ENCODE measurements at places on chromosomes 2 and 18.

DNA sequence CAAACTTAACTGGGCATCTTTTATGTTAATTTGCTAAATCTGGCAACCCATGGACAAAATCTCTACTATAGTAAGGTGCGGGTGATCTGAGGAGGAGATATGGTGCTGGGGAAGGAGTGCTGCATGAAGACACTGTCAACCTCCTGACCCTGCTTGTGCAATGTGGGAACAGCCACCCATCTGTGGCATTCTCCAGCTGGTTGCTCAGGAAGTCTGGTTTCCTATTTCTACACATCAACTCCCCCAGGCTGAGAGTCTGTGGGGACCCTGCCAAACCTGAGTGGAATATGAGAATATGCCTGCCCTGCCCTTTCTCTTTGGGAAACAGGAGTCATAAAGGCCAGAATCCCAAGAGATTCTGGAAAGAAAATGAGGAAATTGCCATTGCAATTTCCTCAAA, 60.1 kb upstream of the PAX3 start:
- DNase-seq, result no peak

- no peak for DNase-seq
Observed at GRCh38 chr2:73920577-73921545, 5.8 kb upstream of the DGUOK start.

DNA sequence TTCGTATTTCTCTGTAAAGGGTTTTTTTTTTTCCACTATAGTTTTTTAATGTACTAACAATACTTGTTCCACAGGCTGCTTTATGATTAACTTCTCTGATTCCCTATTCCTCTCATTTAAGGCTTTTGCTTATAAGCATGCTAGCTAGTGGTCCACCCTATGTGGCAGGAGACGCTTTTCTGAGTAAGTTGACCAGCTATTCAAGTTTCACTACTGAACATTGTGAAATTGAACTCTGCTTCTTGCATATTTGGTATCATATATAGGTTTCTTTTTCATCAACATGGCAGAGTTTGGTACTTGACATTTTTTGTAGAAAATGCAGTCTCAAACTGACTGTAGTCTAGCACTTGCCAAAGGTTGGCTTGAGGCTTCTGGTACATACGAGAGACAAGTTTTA, 74.2 kb downstream of the OTX1 start:
- DNase-seq, result peak; percentile 16

DNA sequence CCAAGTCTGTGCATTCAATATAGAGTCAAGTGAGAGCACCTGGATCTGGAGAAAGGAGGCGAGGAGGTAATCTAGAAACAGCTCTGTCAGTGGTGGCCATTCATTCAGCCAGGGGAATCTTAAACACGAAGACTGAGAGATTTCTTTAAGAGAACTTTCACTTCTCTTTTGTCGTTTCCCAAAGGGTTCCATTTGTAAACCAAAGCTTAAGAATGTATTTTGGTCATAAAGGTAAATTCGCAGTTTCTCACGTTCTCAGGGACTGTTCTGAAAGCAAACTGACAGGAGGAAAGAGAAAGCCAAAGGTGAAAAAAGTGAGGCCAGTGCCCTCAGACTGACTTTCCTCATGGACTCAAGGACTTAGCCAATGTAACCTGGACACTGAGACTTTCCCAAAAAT, 513.5 kb downstream of the CMPK2 start:
- peak; percentile 94 for DNase-seq

GRCh38 chr2:110718990-110719389, 13.4 kb upstream of the ACOXL start:
- no peak for DNase-seq

DNA sequence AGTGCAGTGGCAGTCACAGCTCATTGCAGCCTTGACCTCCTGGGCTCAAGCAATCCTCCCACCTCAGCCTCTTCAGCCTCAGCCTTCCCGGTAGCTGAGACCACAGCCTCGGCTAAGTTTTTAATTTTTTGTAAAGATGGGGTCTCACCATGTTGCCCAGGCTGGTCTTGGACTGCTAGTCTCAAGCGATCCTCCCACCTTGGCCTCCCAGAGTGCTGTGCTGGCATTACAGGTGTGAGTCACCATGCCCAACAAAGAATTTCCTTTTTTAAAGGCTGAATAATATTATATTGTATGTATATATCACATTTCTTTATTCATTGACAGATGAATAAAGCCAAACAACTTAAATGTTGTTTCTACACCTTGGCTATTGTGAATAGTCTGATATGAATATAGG, 42.5 kb downstream of the MOB4 start:
- DNase-seq, result no peak

DNA sequence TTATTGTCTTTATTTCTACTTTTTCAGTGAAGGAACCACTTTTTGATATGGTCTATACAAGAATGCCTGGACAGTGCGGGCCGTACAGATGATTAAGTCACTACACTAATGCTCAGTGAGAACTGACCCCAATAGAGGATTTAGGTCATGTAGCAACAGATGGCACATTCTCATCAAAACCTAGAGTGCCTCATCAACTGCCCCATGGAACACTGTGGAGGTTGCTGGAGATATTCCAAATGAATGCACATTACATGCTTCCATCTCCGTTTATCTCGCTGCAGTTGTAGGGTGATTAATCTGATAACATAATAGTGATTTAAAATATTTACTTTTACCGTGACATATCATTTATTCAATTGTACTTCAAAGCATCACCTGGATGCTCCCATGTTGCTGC, 41.8 kb upstream of the COPS8 start:
- DNase-seq, result no peak

GRCh38 chr2:153416071-153416470, 62.5 kb downstream of the RPRM start:
- DNase-seq, result no peak

DNA sequence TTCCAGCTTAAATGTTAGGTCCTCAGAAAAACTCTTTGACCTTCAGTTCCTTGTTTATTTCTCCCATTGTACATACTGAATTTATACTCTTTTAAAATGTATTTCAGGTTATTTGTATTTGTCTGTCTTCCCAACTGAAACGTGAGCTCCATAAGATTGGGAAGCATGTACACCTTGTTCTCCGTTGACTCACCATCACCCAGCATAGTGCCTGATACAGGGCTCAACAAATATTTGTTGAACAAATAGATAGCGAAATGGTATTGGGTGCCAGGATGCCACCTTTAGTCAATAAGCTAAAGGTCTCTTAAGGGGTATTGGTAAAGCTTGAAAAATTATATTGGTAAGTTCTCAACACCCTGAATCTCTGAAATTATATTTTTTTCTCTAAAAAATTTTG, 1841.3 kb upstream of the CELF4 start:
- no peak for DNase-seq

GRCh38 chr2:48566592-48567310, 36.8 kb downstream of the STON1 start:
- DNase-seq, result no peak

GRCh38 chr2:232204457-232204931, 174.1 kb upstream of the ALPP start:
- DNase-seq, result no peak

- DNase-seq, result no peak
Observed at GRCh38 chr2:6054161-6054671, 362.0 kb downstream of the SOX11 start.

- no peak for DNase-seq
Observed at GRCh38 chr2:48717846-48718245, 37.7 kb downstream of the LHCGR start.

- no peak for DNase-seq
Observed at GRCh38 chr2:179020156-179020750, 29.7 kb downstream of the CCDC141 start.

DNA sequence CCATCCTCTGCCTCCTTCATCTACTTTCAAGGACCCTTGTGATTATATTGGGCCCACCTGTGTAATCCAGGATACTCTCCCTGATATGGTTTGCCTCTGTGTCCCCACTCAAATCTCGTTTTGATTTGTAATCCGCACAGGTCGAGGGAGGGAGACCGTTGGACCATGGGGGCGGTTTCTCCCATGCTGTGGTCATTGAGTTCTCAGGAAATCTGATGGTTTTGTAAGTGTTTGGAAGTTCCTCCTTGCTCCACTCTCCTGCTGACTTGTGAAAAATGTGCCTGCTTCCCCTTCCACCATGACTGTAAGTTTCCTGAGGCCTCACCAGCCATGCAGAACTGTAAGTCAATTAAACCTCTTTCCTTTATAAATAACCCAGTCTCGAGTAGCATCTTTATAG, 42.0 kb upstream of the EML6 start:
- no peak for DNase-seq

- DNase-seq, result no peak
Observed at GRCh38 chr2:171688129-171688465, 828 bp downstream of the DYNC1I2 start.

DNA sequence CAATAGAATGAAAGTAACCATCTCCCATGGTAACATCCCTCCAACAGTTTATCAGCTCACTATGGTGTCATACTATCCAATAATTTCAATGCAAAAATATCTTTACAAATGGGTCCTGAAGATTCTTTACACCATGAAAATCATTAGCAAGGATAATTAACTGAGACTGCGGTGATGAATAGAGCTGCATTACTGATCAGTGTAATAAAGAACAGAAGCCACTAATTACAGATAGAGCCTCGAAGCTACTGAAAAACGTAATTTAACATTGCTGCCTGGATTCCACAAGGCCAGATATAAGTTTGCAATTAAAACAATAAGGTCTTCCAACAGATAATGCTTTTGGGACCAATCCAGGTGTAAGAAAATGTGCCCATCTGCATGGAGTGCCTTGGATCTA, 1245.8 kb upstream of the SLC39A10 start:
- DNase-seq, result no peak

DNA sequence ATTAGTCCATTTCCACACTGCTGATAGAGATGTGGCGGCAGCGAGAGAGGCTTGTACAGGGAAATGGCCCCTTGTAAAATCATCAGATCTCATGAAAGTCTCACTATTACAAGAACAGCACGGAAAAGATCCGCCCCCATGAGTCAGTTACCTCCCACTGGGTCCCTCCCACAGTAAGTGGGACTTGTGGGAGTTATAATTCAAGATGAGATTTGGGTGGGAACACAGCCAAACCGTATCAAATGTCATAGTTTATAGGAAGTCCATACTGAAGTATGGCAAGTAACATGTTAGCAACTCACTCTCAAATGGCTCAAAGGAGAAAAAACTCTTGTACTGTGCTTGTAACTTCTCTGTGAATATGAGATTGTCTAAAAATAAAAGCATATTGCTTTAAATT, 56.1 kb downstream of the FARP2 start:
- DNase-seq, result no peak

DNA sequence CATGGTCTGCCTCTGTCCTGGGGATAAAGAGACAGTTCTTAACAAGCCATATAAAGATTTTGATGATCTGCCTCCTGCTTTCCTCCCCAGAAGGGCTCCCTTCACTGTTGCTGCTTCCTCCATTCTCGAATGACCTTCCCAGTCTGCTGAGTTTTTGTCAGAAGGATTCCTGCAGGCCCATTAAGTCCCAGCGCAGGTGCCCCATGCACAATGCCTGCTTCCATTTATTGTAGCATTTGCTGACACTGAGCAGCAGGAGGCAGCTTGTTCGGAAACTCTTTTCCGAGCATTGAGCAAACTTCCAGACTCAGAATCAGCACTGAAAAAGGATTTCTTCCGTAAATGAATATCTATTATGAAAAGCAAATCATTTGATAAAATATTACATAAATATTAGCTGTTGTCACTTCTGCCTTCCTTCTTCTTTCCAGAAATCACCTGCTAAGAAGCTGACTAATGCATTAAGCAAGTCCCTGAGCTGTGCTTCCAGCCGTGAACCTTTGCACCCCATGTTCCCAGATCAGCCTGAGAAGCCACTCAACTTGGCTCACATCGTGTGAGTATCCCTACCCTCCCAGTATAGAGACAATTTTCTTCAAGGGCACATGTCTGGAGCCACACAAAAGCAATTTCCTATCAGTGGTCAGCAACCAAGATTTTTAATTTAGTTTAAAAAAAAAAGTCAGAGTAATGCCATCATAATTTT, 110.4 kb downstream of the DTNA start:
- DNase-seq, result no peak

DNA sequence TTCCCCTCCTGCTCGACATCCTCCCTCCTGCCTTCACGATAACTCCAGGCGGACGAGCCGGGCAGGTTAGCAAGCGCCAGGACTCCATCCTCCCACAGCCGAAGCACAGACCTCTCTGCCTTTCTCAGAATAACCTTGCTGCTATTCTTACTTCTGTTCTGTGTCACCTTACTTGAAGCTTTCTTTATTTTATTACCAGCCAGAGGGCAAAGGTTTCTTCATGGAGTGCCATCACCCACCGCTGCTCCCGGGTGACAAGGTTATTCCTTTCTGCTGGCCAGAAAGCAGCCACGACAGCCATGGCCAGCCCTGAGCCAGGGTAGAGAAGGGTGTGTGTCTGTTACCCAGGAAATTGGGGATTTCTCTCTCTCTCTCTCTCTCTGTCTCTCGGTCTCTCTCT, 227.1 kb downstream of the ANAPC1 start:
- no peak for DNase-seq

GRCh38 chr2:161077367-161078210, 82.6 kb upstream of the TANK start:
- peak; percentile 81 for DNase-seq

GRCh38 chr2:95354925-95355324, 47.6 kb upstream of the FAHD2A start:
- DNase-seq, result no peak

- no peak for DNase-seq
Observed at GRCh38 chr18:55114876-55115275, 155.6 kb upstream of the CCDC68 start.

DNA sequence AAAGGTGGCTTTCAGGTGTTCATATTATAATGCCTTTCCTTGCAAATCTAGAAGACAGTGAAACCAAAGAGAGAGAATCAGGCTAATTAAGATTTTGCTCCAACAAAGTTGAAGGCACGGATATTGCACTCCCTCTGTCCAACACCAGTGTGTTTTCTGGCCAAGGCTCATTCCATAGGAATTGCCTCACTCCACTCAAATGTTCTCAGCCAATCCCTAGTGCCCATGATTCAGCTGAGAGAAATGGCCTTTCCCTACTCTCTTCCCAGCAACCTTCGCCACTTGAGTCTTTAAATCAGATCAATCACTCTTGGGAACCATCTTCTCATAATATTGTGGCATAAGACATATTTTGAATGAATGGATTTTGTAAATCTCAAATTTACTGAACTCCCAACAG, 768.2 kb upstream of the ACVR2A start:
- no peak for DNase-seq

DNA sequence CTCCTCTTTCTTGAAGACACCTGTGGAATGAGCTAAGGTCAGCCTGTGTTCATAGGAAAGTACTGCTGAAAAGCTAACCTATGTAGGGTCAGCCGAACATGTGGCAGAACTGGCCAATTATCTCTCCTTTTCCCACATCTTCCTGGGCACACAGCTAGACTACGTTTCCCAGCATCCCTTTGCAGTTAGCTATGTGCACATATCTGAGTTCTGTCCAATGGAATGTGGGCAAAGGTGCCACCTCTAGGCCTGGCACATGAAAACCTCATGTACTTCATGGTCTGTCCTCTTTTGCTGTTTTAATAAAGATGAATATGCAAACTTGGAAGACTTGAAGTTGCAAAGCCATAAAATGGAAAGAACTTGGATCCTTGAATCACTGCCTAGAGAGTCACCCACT, 352.6 kb downstream of the TNS1 start:
- DNase-seq, result no peak

- DNase-seq, result no peak
Observed at GRCh38 chr2:232523682-232524597, 2.0 kb upstream of the CHRND start.

Data from GM12878 (cell line).